Stimulated activated CD8-positive, alpha-beta memory T cell treated with anti-CD3 and anti-CD28 coated beads, Interleukin-7, amount 100 ng/mL, for 4 hours (primary cell): ENCODE measurements at places on chromosomes 4 and X.

- no peak for DNase-seq
Measured at GRCh38 chr4:95563638-95564337, 15.0 kb upstream of the UNC5C start.

DNA sequence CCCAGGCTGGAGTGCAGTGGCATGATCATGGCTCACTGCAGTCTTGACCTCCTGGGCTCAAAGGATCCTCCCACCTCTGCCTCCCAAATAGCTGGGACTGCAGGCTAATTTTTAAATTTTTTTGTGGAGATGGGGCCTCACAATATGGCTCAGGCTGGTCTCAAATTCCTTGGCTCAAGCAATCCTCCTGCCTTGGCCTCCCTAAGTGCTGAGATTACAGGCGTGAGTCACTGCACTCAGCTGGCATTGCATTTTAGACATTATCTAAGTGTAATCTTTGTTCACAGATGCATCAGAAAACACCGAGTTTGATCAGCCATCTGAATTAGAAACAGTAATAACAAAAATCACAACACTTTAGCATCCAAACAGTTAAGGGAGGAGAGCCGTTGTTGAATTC lies 53.4 kb upstream of the CBR4 start:
- no peak for DNase-seq

DNA sequence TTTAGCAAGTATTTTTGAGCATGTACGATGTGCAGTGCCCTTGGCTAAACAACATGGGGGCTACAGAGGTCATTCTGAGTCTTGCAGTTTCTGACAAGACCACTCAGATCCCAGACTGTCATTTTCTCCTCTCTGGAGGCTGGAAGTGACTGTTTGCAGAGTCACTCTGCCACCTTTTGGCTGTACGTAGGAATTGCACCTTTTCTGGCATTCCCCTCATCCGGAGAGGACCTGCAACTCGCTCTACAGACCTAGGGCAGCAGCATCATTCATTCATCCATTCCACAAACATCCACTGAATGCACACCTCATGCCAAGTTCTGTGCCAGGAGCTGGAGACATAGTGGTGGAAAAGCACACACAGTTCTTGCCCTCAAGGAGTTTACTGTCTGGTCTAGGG lies 160.4 kb upstream of the GPR101 start:
- DNase-seq: no peak

GRCh38 chr4:178316211-178316610 lies 874.0 kb upstream of the AGA start:
- no peak for DNase-seq

- no peak for DNase-seq
Measured at GRCh38 chrX:154486396-154487207, at the start of gene UBL4A. TSS of gene UBL4A (minus strand) at chrX:154486615. CDS start at chrX:154486584, 31 bp downstream.

DNA sequence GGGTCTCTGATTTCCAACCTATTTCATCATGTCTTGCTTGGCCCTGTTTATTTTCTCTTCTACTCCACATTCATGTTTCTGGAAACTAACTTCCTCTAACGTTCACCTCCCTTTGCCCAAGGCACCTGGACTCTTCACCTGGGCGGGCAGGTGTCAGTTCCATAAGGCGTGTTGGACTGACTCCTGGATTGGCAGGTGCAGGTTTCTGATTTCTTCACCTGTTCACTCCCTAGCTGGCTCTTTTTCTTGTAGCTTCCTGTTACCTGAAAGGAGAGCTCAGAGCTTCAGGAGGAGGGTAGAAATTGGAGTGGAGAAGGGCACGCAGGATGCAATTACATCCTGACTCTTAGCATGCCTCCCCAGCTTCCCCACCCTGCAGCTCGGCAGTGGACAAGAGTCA lies 350.8 kb upstream of the KLF3 start:
- DNase-seq: no peak

- no peak for DNase-seq
Measured at GRCh38 chr4:183959319-183960045, 54.4 kb downstream of the STOX2 start.

- no peak for DNase-seq
Measured at GRCh38 chr4:8126523-8126922, 32.1 kb downstream of the ABLIM2 start.

GRCh38 chr4:145423017-145423708 lies 58.5 kb upstream of the SMAD1 start:
- no peak for DNase-seq

DNA sequence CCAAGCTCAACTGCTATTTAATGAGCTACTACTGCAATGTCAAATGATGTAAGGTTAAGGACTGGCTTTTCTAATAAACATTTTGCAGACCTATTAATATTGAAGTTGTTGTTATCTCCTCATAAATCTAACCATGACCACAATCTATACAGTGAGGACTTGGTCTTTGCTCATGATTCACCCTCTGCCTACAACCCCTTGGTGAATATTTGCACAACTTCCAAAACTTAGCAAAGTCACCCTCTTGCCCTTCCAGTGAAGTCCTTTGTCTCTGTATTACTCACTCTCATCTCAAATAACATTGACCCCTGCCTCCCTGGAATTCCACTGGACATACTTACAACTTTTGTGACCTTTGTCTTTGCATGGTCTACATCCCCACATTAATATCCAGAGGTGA lies 204.5 kb downstream of the KCNIP4 start:
- no peak for DNase-seq

GRCh38 chr4:25966171-25966570 lies 52.2 kb downstream of the SMIM20 start:
- DNase-seq: no peak

DNA sequence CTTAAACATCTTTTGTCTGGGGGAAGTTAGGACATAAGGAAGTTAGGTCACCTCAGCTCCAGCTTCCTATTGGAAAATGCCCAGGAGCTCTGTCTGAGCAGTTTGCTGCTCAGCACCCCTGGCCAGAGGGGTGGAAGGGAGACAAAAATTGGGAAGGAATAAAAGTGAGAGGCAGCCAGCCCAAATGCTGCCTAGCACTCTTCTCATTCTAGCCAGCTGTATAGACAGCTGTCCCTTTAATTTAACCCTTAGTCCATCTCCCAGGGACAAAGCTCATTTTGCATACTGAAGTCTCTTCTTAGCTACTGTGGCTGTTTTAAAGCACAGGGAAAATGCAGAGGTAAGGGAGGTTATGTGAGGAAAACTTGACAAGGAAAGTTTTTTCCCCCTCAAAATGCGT lies 89.5 kb upstream of the CITED1 start:
- no peak for DNase-seq

- no peak for DNase-seq
Measured at GRCh38 chr4:158313566-158313965, 103.3 kb downstream of the TMEM144 start.

- DNase-seq: no peak
Measured at GRCh38 chr4:92641409-92641808, 337.6 kb downstream of the GRID2 start.

DNA sequence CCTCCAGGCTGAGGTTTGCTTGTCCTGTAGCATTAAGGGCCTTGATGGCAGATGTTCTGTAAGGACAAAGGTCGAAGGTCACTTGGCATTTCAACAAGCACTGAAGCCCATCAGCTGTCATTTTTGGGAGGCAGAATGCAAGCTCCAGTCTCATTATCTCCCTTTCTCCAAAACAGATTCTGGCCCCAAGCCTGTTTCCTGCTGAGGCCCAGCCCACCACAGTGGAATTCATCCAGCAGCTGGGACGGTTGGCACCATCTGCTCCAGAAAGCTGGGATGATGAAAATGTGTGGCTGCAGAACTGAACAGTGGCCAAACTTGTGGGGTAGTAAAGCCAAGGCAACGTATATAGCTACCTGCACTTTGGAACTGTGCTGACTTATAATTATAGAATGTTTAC lies 17.7 kb upstream of the PPEF2 start:
- no peak for DNase-seq

DNA sequence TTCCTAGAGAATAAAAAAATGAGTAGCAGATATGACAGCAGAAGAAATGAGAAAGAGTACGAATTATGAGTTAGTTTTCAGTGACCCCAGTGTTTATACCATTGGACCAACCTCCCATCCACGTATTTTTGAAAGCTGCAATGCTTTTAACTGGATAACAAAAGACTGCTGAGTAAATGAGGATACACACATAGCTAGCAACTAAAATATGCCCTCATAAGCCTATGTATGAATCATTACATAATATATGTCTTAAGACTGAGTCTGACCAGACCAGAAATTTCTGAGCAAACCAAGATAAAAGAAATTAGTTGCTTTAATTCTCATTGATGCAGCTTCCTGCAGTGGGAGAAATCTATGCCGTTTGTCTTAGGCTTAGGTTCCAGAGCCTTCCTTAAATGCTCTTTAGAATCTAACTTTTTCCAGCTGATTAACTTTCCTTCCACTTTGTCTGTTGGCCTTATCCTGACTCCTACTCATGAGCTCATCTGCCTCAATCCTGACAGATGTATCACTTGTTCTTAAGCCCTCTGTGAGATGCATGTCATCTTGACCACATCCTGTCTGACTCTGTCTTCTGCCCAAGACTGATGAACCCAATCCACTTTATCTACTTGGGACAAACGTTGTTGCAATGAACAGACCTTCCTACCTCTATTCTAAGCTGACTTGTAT lies 301.4 kb upstream of the AADAT start:
- no peak for DNase-seq

GRCh38 chrX:106891762-106892460 lies 11.2 kb downstream of the RIPPLY1 start:
- no peak for DNase-seq

DNA sequence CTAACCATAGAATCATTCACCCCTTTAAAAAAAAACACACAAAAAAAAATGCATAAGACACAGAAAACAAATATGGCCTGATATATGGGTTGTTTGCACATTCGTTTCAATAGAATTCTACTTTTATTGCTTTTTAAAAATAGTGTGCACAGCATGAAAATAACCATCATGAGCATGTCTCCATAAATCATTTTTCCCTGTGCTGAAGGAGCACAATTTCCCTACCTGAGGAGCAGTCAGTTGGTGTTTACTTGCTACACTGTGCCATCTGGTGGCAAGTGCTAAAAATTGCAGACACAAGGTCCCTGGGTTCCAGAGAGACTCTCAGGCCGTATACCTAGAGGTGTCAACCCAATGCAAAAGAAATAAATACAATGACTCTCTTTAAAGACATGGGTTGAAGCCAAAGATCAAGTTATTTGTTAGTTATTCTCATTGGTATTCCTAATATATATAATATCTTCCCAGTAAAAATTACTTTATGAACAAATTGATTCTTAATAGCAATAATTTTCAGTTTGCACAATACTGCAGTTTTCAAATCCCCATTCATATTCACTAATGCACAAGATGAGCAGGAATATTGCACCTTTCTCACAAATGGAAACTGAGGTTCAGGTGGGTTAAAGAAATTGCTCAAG lies 551.4 kb downstream of the IQCM start:
- no peak for DNase-seq

GRCh38 chr4:89727238-89727637 lies 109.7 kb downstream of the SNCA start:
- DNase-seq: no peak

- DNase-seq: no peak
Measured at GRCh38 chr4:8427761-8428287, 12.7 kb downstream of the ACOX3 start.

DNA sequence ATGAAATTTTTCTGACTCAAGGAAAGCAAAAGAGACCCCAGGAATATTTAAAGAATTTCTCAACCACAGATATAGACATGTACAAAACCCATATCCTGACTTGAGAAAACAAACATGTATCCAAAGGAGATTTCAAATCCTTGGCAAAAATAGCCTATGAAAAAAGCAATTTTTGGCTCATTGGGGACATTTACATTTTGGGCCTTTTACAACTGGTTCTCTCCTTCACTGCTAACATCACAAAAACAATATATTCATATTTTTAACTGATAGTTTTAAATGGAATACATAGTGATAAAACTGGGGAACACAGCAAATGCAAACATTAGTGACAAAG lies 65.0 kb downstream of the SH3RF1 start:
- no peak for DNase-seq

- DNase-seq: no peak
Measured at GRCh38 chrX:75118296-75118695, 37.8 kb downstream of the ABCB7 start.

DNA sequence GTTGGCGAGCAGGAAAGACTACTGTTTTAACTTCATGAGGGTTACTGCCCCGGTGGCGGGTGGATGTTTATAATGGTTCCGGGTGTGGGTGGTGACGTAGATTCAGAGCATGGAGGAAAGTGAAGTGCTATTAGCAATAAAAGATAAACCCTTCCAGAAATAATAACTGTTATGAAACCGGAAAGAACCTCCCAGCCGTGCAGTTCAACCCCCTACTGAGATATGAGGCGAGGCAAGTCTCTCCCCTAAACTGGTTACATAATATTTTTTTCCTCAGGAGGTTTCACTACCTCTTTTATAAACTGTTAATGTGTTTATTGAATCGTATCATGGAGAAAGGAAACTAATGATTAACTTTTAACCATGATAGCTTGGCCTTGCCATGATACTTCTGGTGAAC lies 33.9 kb upstream of the STIM2 start:
- no peak for DNase-seq

GRCh38 chrX:80285131-80285773 lies 135.0 kb upstream of the TENT5D start:
- no peak for DNase-seq

- no peak for DNase-seq
Measured at GRCh38 chr4:48191758-48192157, 57.7 kb upstream of the TXK start.

GRCh38 chr4:100841911-100842310 lies 324.1 kb upstream of the EMCN start:
- DNase-seq: no peak

GRCh38 chr4:187827631-187828030 lies 167.9 kb upstream of the ZFP42 start:
- DNase-seq: no peak

GRCh38 chr4:151541389-151542071 lies 132.6 kb downstream of the FHIP1A start:
- no peak for DNase-seq

DNA sequence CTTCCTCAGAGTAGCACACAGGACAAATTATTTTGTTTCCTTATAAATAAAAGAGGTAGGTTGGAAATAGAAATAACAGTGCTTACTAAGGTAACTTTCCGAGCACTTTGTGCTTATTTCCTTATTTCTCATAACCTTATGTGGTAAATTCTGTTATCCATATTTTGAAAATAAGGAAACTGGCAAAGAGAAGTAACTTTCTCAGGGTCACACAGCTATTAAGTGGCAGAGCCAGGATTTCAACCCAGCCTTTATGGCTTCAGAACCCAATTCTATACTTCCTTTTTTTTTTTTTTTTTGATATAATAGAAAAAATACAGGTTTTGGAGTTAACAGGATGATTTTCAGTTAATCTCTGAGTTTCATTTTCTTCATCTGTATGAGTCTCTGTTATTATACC lies 3.3 kb downstream of the UTP3 start:
- DNase-seq: no peak

GRCh38 chr4:128379860-128380259 lies 92.2 kb upstream of the PGRMC2 start:
- DNase-seq: no peak

GRCh38 chr4:132691026-132691425 lies 458.1 kb upstream of the PCDH10 start:
- DNase-seq: no peak

DNA sequence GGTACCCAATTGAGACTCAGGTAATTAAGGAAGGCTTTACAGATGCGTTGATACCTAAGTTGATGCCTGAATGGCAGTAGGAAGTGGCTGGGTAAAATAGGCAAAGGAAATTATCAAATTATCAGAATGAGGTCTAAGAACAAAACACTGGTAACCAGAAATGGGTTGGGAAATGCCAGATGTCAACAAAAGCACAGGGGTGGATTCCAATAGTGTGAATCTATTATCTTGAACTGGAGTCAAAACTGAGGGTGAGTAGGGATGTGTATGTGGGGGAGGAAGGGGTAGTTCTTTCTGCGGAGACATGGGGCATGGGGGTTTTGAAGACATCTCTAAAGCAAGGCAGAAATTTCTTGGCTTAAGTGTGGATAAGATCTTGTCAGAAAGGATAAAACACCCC lies 16.0 kb upstream of the SEPTIN6 start:
- DNase-seq: no peak
